PC-9 (cell line): ENCODE measurements at places on chromosomes 4 and X. TPM values are rescaled to one million over a fixed set of nuclear protein-coding genes. Genes with fewer than 3 reads are reported as not detected.

Gene DCAF8L2
- total RNA-seq, result 5.6 and 7.7 TPM in 2 replicates

- DNase-seq, result no peak
These were observed 56.2 kb downstream of the CD99L2 start for GRCh38 chrX:150842198-150842685.

DNA sequence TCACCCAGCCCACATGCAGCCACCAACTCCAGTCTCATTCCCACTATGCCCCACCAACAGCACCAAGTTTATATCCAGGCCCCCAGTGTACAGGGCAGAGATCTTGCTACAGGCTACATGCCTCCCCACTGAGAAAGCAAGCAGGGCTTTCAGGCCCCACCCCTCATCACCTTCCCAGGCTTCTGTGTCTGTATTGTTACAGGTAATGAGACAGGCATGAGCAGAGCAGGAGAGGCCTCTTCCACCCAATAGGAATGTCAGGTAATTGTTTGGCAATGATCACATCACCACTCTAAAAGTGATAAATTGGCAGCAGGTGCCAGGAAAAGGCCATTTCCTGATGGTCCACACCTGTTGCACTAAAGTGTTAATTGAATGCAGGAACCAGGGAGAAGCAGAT is 102.5 kb downstream of the ZNF518B start:
- no peak for DNase-seq

GRCh38 chr4:3235581-3235980 is 13.4 kb upstream of the MSANTD1 start:
- DNase-seq, result no peak

- DNase-seq, result peak; percentile 92
These were observed at the start of gene GTPBP6 for GRCh38 chrX:318739-319578. GTPBP6 (minus strand) TSS chrX:318796; CDS start chrX:318787, 9 bp downstream.

DNA sequence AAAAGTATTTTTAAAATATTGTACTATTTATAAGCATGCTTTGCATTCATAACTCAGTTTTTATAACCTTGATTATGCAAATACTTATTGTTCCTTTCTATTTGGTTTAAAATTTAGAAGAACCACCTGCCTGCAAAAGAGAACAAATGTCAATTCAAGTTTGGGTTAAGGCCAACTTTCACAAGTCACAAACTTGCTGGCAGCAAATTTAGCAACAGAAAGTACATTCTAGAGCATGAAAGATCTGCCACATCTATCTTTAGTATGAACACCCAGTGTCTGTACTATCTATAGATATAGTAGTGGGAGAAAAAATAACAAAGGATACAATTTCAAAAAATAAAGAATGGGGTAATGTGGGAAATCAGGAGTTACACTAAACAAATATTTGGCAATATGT is 1014.2 kb downstream of the C4orf33 start:
- DNase-seq, result no peak

- DNase-seq, result no peak
These were observed 113.5 kb downstream of the PTTG2 start for GRCh38 chr4:38073596-38074234.

Gene MAGEH1
- total RNA-seq, result not detected in 2 replicates

DNA sequence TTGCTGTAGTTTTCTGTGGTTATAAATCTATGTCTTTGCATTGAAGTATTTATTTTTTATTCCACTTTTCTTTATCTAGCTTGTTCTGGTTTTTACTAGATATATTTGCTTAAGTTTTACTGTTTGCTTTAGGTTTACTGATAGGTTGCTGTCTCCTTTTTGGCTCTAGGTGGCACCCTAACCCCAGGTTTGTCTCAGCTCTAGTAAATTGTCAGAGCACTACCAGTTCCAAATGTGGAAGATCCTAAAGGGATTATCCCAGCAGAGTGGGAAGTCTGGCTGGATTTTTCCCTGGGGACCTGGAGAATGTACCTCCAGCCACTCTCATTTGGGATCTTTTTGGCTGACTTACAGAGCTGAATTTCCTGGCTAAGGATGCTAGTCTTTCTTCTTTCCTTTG is 106.1 kb downstream of the PBDC1 start:
- peak; percentile 31 for DNase-seq

Gene ZNF732
- total RNA-seq, result not detected in 2 replicates
